Progenitor cell of endocrine pancreas (in vitro differentiated cells): ENCODE measurements at places on chromosomes 2 and 18. TPM values are rescaled to one million over a fixed set of nuclear protein-coding genes. Genes with fewer than 3 reads are reported as not detected.

Gene CD8B
- total RNA-seq: 0.62 TPM in 1 of 2 replicates, not detected in the other

GRCh38 chr2:145530653-145531052, 1010.7 kb upstream of the ZEB2 start:
- DNase-seq: no peak

GRCh38 chr2:3169106-3169870, 208.3 kb downstream of the EIPR1 start:
- DNase-seq: no peak

GRCh38 chr18:73663581-73663980, 484.1 kb downstream of the FBXO15 start:
- no peak for DNase-seq

DNA sequence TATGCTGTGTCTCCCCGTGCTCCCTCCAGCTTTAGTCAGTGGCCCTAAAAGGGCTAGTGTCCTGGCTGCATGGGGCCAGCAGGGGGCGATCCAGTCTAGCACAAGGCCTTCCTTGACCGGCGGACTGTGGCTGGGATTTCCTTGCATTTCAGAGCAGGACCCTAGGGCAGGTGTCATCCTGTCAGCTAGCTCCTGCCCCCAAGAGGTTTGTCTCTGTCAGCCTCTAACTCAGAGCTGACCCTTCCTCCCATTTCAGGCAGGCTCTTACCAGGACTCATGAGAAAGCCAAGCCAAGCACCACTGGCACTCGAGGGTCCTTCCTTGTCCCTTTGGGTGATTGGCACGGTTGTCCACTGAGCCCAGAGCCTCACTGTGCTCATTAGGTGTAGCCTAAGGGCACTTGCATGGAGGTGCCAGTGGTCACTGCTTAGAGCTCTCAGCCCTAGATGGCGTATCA, 140.3 kb downstream of the RPIA start:
- no peak for DNase-seq

DNA sequence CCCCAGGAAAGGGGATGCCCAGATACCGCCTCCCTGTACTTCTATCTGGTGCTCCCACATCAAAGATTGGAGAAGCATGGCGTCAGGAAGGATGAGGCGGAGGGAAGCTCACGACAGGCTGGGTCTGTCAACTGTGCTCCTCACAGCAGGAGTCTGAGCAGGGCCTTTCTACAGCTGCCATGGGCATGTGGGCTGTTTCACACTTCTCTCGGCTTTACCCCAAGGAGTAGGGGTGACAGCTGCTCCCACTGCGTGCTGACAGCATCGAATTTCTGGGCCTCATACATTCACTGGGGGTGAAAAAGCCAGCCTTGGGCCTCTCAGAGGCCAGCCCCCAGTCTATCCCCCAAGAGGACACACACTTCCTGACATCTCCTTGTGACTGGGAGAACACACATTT, 21.1 kb downstream of the NEURL3 start:
- no peak for DNase-seq
